Ovary (tissue), 10 donors: ENCODE measurements at places on chromosomes 7 and 10. TPM values are rescaled to one million over a fixed set of nuclear protein-coding genes. Genes with fewer than 3 reads are reported as not detected.

The TMEM139 gene
- 0.61 TPM for total RNA-seq

DNA sequence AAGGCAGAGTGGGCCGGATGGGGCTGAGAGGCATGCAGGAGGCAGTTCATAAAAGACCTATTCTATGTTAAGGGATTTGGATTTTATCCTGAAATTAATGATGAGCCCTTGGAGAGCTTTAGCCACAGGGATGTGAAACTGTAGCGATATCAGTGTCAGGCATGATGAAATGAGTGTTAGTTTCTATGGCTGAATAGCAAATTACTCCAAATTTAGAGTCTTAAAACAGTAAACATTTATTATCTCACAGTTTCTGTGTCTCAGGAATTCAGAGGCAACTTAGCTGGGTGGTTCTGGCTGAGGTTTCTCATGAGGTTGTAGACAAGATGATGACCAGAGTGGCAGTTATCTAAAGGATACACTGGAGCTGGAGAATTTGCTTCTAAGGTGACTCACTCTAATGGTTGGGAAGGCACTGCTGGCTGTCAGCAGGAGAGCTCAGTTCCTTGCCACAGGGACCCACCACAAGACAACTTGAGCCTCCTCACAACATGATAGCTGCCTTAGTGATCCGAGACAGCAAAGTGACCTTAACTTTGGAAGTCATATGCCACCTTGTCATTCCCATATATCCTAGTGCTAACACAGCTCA, 36.7 kb upstream of the SFTPD start:
- H3K27ac ChIP-seq: no peak overlapping the region
- no peak overlapping the region for H3K4me3 ChIP-seq
- no peaks in the 10 kb centered on the region for H3K27me3 ChIP-seq
- H3K36me3 ChIP-seq: no peaks in the 10 kb centered on the region
- H3K4me1 ChIP-seq: peaks cover 2% of the 10 kb centered on the region

DNA sequence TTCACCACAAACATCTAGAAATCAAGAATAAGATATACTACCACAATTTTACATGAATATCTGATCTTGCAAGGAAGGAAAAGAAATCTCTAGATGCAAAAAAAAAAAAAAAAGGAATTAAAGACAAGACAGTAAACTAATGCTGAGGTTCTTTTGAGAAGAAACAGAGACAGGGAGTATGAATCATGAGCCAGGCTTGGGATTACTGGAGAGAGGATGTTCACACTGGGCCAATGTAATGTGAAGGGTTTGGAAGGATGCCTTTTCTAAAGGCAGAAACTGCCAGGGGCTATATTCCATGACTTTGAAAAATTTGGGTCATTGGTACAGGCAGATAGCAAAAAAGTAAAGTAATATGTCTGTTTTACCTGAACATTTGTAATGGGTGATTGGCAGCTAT, 573.0 kb upstream of the IGFBP3 start:
- H3K4me1 ChIP-seq: no peaks in the 10 kb centered on the region
- H3K27me3 ChIP-seq: no peaks in the 10 kb centered on the region
- no peak overlapping the region for H3K27ac ChIP-seq
- no peak overlapping the region for H3K4me3 ChIP-seq
- H3K36me3 ChIP-seq: no peaks in the 10 kb centered on the region

DNA sequence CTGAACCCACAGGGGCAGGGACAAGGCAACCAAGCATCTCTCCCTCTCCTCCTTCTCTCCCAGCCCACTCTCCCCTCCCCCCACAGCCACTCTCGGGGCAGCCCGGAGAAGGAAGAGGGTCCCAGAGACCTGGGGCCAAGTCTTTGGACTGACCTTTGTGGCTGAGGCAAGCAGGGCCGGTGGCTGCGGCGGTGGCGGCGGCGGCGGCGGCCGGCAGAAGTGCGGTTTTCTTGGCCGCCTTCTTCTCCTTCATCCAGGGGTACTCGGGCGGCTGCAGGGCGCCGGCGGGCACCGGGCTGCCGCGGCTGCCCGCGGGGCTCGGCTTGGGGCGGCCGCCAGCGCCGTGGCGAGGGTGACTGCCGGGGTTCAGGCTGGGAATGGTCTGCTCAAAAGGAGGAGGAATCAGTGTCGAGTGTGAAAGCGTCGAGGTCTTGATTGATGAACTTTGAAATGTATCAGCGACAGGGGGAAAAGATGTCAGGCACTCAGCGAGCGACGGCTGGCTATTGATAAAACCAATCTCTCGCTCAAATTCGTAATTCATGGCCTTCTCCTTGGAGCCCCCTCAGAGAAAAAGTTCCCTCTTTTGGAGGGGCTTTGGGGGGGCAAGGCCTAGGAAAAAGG, 414 bp downstream of the HOXA2 start:
- no peak for DNase-seq
- H3K4me1 ChIP-seq: peaks cover 2% of the 10 kb centered on the region
- H3K36me3 ChIP-seq: no peaks in the 10 kb centered on the region

The ERVW-1 gene
- total RNA-seq: not detected

GRCh38 chr10:106947643-106948042, 216.9 kb downstream of the SORCS1 start:
- no peak overlapping the region for H3K27ac ChIP-seq
- DNase-seq: no peak
- no peaks in the 10 kb centered on the region for H3K4me1 ChIP-seq
- no peaks in the 10 kb centered on the region for H3K36me3 ChIP-seq

The CYP3A4 gene
- 0.15 TPM for total RNA-seq

- H3K36me3 ChIP-seq: no peaks in the 10 kb centered on the region
- H3K4me3 ChIP-seq: no peak overlapping the region
- DNase-seq: peak; percentile 36
- H3K4me1 ChIP-seq: no peaks in the 10 kb centered on the region
These were observed 24.3 kb downstream of the AP5Z1 start for GRCh38 chr7:4799508-4800268.

DNA sequence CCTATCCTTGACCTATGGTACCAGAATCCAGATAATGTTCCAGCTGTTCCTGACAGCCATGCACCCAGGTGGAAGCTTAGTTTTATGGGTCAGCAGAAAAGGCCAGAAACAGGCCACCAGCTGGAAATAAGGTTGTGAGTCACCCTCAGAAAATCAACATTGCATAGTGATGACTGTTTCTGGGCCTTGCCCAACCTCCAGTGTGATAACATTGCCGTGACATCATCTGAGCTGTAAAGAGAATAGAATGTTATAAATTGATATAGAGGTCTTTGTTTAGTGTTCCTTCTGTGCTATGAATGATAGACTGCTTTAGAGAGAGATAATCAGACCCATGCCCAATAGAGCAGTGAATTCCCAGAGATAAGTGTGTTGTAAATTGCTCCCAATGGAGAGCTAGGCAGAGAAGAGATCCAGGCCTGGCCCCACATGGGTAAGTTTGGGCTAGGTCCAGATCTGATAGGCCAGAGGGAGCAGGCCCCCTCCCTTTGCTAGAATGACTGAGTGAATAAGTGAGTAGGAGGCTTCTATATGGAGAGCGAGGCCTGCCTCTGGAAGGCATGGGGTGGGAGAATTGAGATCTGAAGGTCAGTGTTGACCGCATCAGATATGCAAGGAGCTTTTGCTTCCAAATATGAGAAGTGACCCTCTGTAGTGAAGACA, 14.2 kb upstream of the HPS1 start:
- H3K4me1 ChIP-seq: peaks cover 4% of the 10 kb centered on the region
- H3K36me3 ChIP-seq: no peaks in the 10 kb centered on the region
- H3K27ac ChIP-seq: no peak overlapping the region
- no peaks in the 10 kb centered on the region for H3K27me3 ChIP-seq
- peak; percentile 67 for DNase-seq

The ZNF518A gene
- 16.9 TPM for total RNA-seq

DNA sequence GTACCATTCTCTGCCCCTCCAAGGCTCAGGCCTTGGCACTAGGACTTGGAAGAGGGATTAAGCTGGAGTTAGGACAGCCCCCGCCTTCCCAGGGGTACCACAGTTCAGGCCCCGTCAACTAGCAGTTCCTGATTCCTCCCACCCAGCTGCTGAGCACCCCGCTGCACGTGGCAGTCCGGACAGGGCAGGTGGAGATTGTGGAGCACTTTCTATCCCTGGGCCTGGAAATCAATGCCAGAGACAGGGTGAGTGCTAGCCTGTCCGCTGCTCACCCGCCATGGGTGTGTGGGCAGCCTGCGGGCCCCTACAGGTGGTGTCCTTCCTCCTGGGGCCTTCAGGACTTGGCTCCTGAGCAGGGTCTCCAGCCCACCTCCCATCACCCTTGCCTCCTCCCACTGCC, 2.0 kb upstream of the HOGA1 start:
- H3K4me1 ChIP-seq: no peaks in the 10 kb centered on the region
- H3K27me3 ChIP-seq: no peaks in the 10 kb centered on the region
- no peaks in the 10 kb centered on the region for H3K36me3 ChIP-seq

DNA sequence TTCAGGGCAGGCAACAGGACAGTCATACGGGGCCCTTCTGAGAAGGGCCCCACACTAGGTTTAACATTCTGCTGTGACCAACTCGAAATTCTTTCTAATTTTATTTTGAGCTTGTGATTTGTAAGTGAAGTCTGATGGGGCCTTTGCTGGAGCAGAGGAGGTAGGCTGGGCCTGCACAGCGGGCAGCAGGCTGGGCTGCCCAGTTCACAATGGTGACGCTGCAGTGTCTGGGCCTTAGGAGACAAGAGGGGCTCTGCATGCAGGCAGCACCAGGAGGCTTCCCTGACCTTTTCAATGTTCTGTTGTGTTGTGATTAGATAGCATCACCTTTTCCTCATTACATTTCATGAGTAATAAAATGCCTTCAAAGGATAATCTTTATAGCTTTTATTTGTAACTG, 175.1 kb downstream of the CXCL12 start:
- H3K27ac ChIP-seq: no peak overlapping the region
- H3K4me1 ChIP-seq: peaks cover 3% of the 10 kb centered on the region
- H3K27me3 ChIP-seq: no peaks in the 10 kb centered on the region
- no peak for DNase-seq
- no peaks in the 10 kb centered on the region for H3K36me3 ChIP-seq
- H3K4me3 ChIP-seq: no peak overlapping the region

DNA sequence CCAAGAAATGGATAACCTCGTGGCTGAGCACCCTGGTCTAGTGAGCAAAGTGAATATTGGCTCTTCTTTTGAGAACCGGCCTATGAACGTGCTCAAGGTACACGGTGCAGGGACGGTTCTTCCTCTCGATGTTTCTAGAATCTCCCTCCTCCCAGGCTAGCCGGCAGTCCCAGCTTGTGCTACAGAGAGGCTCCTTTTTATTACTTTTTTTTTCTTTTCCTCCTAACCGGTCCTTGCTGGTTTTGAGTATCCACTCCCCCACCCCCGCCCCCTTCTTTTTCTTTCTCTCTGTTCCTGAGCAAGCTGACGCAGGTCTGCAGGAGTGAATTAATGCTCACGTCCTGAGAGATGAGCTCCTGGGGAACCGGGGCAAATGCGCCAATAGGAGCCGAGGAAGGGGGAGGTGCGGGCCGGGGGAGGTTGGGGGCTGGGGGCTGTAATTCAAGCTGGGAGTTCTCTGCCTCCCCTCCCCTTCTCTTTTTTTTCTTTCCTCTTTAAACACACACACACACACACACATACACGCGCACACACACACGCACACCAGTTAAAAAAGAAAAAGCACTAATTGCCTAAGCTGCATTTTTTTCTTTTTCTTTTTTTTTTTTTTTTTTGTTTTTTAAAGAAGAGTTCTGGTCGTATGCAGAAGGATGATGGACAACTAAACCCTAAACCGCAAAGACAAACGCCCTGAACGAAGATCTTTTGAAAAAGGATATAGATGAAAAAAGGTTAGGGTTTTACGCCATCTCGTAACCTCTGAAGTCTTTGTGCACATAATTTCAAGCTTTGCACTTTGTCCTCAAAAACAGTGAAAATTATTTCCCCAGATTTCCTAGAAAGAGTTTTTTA, 6.6 kb downstream of the CPA2 start:
- H3K36me3 ChIP-seq: no peaks in the 10 kb centered on the region
- no peaks in the 10 kb centered on the region for H3K27me3 ChIP-seq
- peak; percentile 64 for DNase-seq
- peak overlapping the region; percentile 12 for H3K4me3 ChIP-seq

GRCh38 chr7:83161186-83161585, 1.5 kb downstream of the PCLO start:
- H3K4me1 ChIP-seq: peaks cover 2% of the 10 kb centered on the region
